Stimulated activated CD4-positive, alpha-beta T cell treated with anti-CD3 and anti-CD28 coated beads, Interleukin-1b, Interleukin-23, amount 100 ng/mL, for 24 hours (primary cell): ENCODE measurements at places on chromosomes 2 and 18.

DNA sequence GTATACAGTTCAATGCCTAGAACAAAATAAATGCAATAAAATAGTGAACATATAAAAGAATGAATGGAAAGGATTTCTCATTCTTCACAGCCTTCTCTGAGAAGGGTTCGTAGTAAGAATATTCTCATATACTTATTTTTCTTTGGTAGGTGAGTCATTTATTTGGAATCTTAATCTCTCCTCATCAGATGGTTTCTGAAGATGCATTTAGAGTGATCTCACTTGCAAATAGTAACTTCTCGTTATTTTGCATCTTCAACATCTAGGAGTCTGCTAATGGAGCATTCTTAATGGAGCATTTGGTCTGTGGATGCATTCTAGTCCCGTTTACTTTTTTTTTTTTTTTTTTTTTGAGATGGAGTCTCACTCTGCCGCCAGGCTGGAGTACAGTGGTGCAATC, 3.9 kb downstream of the UBXN4 start:
- DNase-seq = no peak

- no peak for DNase-seq
Measured at GRCh38 chr2:75174981-75175380, 24.3 kb downstream of the TACR1 start.

DNA sequence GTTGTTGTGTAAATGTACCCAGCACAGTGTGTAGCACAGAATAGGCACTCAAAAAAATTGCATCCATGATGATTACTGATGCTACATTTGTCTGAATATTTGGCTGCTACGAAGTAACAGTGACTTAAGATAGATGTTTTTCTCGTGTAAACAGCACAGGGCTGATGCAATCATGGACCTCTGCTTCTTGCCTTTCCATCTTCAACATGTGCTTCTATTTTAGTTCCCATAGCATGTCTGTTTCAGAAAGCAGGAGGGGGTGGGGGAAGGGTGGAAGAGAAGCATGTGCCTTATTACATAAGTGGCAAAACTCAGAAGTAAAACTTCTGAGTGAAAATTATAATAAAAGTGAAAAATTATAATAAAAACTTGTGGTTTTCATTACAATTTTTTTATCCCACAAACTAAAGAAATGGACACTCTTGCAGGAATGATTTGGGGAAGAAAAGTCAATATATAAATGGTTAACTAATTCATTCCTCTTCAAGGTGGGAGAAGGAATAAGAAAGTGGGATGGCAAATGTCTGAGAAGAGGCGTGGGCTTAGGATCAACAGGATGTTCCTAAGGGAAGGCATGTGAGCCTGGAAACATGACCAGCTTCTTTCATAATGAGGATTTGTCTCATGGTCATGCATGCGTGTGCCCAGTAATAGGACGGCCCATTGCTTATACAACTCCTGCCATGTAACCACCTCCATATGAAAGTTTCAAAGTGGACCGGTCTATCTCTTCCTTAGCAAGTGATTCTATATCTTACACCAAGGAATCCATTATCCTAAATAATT, 27.2 kb downstream of the CCBE1 start:
- no peak for DNase-seq

GRCh38 chr2:78408795-78409118, 616.7 kb upstream of the REG3G start:
- no peak for DNase-seq

GRCh38 chr2:239252801-239253200, 148.0 kb downstream of the HDAC4 start:
- DNase-seq = no peak
